ENCODE measurements at places on chromosomes 5 and 9.
A peak's percentile ranks its signal among the peaks of the same experiment; 100 is the strongest.

DNA sequence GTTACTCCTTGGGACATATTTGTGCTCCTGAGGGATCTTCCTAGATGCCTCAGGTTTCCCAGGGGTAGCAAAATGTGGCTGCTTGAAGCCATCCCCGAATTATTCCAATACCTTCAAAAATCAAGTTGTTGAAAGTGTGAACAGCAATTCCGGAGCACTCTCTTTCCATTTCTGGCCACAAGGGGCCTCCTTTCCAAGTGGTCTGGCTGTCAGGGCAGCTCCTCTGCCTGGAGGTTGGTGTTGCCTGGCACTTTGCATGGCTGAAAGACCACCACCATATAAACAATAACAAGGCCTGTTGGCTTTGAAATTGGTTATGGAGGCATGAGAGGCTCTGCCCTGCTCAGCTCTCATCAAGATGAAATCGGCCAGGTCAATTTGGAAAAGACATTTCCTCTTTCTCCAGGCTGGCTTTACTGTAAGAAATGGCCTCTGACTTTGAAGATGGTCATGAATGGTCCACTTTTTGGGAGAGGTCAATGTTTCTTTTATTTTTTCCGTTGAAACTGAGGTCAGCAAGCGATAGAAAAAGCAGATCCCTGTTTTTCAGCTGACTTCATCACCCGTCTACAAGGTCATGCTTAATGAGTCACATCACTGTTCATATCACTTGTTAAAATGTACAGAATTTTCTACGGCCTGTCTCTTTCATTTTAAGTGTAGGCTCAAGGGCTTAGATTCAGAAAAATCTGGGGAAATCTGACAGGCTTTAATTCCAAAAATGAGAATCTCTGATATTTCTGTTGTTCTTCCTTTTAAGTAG is 481.1 kb upstream of the ZNF608 start:
- DNase-seq = peak; percentile 49

GRCh38 chr5:146327989-146328388 is 10.7 kb upstream of the POU4F3 start:
- DNase-seq = no peak

DNA sequence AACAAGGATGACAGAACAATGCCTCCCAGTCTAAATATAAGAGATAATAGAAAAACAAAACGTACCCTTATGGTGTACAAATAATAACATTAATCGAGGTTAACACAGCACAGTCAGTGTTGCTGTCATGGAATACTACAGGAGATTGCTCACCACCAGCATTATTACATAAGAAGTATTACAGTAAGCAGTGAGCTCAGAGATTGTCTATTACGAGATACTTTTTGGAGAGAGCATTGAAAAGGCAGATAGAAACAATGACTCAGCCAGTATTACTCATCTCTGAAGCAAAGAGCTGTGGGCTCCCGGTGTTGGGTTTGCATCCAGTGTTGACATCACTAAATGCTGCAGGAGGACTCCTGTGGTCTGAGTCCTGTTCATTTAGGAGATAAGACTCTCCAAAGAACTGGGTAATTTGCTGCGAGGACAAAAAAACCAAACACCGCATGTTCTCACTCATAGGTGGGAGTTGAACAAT is 191.9 kb upstream of the SEMA6A start:
- peak; percentile 57 for DNase-seq

DNA sequence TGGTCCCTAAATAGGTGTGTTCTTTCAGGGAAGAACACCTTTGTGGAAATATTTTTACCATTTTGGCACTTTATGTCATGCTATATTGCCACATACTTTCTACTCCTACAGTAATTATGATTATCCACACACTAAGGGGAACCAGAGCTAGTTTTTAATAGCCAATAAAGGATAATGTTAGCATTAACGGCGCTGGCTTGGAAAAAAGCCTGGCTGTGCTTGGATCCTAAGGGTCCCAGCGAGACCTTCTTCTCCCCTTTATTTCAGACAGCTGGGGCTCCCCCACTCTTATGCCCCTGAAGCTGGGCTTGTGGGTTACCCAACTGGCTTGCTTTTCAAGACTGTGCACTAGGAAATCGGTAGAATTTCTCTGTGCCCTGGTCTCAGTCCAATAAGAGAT is 158.5 kb upstream of the NFIL3 start:
- DNase-seq = no peak

Measured in ELF-1 (cell line).